Fibroblast of skin of left quadriceps (primary cell): ENCODE measurements at places on chromosomes 12 and 14.

DNA sequence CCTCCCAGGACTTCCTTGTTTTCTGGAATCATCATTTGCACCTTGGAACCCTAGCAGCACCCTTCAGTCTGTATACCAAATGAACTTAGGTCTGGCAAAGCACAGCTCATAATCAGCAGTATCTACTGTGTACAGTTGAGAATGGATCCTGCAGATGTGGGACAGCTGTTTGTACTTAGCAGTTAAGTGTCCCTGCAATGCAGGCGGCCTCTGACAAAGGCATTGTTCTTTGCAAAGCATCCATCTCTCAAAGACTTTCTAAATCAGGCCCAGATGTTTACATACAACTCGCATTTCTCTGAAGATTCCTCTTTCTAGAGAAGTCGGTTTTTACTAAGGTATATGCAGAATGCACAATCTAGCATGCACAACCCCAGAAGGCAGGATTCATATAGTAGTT lies 170.5 kb upstream of the RBM19 start:
- no peak for DNase-seq

DNA sequence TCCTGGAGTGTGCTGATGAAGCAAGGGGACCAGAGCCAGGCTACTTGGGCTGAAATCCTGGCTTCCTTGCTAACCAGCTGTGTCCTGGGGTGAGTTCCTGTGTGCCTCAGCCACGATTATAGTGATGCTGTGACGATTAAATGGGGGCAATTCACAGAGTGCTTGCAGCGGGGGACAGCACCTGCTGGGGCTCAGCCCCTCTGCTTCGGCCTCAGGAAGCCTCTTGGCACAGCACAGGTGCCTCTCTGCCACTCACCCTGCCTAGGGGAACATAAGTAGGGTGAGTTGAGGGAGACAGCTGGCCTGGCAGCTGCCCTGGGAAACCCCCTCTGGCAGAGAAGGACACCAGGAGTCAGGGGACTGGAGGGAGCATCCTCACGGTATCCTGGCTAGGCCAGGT lies 9.4 kb downstream of the KRT80 start:
- DNase-seq: no peak

DNA sequence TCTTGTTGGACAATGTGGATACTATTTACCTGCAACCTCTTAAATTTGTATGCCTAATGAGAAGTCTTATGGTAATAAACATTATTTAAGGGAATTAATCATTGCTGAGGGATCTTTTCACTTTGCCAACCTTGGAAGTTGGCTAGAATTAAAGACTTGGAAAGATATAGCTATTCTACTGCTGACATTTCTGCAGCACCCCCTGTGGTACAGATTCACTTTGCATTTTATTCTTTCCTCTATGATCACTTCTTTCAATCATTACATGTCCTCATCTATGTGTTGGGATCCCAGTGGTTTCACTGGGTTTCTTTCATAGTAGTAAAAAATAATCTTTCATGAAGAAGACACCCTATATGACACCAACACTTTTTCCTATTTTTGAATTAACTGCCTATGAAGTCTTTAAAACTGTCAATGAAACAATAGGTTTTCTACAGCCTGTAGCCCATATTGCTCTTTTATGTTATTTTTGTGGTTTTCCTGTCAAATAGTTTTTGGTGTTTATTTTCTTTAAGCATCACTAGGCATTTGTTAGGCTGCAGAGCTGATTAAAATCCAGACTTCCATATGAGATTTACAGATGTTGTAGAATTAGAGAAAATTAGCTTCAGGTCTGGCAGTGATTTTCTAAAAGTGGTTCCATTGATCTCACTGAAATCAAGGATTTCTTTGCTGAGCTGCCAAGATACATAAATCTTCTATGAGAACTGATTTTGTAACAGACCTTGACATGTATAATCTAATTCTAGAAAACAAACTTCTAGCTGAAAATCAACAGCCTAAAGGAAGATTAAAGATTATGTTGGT lies 256.1 kb downstream of the NAV3 start:
- peak; percentile 23 for DNase-seq

DNA sequence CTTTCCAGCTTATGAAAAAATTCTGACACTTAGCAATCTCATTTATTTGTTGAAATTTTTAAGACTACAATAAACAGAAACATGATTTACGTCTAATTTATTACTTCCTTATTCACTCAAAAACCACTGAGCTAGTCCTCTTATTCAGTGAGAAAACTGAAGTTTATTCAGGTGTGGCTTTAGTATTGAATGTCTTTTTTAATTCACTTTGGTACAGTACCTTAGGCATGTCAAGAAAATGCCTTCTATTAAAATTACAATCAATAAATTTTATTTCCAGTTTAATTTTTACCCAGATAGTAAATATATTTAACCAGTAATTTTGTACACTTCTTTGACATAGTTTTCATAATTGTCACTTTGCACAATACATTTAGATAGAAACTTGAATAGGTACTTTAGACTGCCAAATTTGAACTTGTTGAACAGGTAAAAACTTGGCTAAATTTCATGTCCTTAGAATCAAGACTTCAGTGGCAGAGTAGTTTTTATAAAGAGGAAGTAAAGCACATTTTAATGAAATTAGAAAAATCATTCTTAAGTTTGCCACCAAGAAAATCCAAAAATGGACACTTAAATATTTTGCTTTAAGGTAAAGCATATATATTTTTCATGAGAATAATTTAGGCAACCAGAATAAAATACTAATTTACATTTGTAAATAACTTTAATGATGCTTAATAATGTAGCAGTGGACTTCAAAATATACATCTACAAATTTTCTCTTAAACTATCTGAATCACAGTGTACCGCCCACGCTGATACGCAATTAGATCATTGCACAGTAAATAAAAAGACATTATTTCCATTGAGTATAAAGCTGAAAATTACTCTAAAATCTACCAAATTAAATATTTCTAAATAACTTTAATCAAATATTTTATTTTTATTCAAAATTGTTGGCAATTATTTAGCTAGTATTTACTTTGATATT lies 159.1 kb downstream of the RASSF9 start:
- no peak for DNase-seq

DNA sequence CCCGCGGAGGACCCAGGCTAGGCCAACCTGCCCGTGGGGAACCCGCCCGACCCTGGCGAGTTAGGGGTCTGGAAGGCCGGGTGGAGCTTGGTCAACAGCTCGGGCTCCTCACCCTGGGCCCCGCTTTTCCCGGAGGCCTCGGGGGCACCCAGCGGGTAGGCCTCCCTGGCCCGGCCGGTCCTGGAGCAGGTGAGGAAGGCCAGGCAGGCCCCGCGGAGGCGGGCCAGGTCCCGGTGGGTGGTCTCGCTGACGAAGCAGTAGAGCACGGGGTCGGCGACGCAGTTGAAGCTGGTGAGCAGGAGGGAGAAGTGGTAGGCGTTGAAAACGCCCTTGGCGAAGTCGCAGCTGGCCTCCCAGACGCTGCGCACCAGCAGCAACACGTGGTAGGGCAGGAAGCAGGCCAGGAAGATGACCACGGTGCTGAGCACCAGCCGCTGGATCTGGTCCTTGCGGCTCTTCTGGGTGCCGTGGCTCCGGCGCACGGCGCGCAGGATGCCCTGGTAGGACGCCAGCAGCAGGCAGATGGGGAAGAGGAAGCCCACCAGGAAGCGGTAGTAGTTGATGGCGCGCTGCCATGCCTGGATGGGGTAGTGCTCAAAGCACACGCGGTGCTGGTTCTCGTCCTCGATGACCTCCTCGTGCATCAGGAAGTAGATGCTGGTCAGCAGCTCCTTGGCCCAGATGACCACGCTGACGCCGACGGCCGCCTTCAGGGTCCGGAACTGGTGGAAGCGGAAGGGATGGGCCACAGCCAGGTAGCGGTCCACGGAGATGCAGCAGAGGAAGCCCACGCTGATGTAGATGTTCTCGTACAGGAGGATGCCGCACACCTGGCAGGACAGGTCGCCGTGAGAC lies 10.3 kb downstream of the GPR68 start:
- no peak for DNase-seq

DNA sequence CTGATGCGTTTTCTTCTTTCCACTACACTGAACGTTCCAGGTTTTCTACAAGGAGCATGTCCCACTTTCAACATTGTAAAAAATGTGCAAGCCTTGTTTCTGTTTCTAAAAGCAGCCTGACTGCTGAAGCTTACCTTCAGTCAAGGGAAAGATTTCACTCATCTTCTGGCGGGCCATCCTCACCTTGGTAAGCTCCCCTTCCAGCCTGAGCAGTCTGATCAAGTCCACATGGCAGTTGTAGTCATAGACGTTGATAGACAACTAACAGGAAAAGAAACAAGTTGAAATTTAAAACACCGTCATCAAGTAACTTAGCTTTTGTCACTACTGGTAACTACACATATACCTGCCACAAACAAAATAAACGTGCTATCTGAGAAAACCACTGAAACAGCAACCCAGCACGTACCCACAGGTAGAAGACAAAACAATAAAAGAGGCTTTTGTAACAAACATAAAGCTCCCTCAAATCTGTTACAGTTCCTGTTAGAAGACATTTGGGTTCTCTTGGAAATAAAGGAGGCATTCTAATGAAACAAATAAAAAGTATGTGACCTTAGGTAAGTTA lies 11.9 kb downstream of the SART3 start:
- DNase-seq: no peak

GRCh38 chr14:62889364-62889763 lies 155.9 kb downstream of the KCNH5 start:
- no peak for DNase-seq

- DNase-seq: no peak
Observed at GRCh38 chr12:64229796-64230195, 7.7 kb upstream of the KICS2 start.

- no peak for DNase-seq
Observed at GRCh38 chr14:102624666-102625065, 32.2 kb downstream of the RCOR1 start.

DNA sequence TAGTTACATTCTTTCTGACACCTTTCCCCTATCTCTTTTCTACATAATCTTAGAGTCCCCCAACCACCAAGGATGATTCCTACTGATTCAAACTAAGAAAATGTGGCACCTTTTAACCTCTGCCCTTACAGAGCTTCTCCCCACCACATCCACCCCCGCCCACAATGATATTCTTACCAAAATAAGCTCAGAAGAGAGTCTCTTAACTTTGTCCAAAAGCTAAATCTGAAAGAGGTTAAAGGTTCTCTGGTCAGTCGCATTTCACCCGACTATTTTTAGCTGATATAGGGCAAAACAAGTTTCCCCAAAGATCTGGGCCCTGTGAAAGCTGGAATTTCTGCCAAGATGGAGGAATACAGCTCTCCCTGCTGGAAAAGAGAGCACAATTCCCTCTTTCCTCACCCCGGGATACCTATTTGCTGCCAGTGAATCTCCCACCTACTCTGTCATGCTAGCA lies 128.6 kb downstream of the ZFP36L1 start:
- DNase-seq: no peak

GRCh38 chr14:77242752-77243151 lies 28.3 kb downstream of the NGB start:
- no peak for DNase-seq

- no peak for DNase-seq
Observed at GRCh38 chr14:94767321-94767878, 2.5 kb downstream of the GSC start.

DNA sequence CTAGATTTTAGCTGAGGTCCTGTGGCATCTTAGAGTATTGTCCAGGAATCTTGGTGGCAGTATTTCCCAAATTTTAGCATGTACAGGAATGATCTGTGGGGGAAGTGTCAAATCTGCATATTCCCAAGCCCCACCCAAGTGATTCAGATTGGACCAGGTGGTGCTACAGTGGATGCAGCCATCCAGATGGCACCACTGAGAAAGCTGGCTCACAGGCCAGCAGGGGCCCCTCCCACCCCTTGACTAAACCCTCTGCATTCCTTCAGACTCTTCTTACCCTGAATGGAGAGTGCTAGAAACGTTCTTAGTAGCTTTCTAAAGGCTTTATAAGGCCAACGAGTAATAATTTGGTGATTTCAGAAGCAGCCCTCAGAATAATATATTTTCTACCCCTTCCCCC lies 255.2 kb downstream of the NRXN3 start:
- no peak for DNase-seq

DNA sequence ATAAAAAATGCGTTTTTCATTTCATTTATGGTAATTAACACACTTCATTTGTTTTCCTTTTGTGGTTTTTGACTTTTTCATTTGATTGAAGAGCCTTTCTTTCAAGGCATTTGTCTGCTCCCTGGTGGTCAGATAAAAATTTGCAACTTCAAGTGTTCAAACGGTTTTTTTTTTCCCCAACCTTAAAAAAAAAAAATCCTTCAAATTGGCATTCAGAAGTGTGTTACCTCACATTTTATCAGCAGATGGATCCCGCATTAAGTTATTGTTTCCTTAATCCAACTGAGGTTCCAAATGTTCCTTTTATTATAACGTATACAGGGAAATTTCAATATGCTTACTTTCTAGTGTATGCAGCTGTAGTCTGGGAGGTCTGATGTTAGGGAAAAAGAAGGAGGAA lies 47.2 kb downstream of the MYF5 start:
- peak; percentile 47 for DNase-seq

DNA sequence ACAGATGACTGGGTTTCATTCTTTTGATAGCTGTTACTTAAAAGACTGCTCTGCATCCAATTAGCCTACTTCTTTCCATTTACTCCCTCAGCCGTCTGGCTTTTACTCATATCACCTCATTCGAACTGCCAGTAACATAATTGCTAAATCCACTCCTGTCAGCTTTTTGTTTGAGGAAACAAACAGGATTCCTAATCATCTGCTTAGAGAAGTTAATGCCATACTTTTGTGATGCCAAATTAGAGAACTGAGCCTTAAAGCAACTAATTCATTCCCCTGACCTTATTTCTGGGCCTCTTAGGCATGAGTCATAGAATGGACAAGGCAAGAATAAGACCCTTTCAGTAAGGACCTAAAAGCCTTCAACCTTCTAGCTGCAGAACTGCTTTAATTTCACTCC lies 2.9 kb downstream of the OXA1L start:
- no peak for DNase-seq

- no peak for DNase-seq
Observed at GRCh38 chr14:54967496-54967895, 59.4 kb downstream of the WDHD1 start.

DNA sequence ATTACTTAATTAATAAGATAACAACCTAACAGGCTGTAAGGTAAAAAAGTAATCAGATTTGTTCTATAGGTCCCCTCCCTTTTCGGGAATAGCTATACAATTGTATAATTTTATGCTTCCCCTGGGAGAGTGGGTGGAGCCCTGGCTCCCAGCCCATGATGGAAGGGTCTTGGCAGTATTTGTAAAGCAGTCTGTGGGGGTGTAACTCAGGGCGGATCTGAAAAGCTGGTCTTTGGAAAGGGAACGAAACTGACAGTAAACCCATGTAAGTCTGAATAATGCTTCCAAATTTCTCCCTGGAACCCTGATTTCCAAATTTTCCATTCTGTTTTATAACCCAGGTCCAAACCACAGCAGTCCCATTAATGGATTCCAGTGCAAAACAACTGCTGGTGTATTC lies 110.4 kb downstream of the DAD1 start:
- DNase-seq: no peak

- DNase-seq: peak; percentile 35
Observed at GRCh38 chr14:77459072-77459723, 1.3 kb downstream of the AHSA1 start.

DNA sequence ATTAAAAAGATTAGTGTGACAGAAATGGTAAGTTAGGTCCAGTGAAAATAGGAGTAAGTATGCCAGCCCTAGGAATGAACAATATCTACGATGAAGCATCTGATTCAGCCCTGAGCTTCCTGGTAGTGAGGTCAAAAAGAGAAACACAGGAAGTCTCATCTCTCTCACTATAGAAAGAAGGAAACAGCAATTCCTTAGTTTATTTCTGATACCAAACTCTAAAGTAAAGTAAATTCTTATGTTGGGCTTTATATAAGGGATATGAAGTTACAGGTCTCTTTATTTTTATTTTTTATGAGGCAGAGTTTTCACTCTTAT lies 76.7 kb upstream of the RFLNA start:
- no peak for DNase-seq
